ENCODE measurements at places on chromosomes 6 and 20.
A peak's percentile ranks its signal among the peaks of the same experiment; 100 is the strongest.

- no peak for DNase-seq
Observed at GRCh38 chr6:107437691-107438090, 21.7 kb downstream of the PDSS2 start.

DNA sequence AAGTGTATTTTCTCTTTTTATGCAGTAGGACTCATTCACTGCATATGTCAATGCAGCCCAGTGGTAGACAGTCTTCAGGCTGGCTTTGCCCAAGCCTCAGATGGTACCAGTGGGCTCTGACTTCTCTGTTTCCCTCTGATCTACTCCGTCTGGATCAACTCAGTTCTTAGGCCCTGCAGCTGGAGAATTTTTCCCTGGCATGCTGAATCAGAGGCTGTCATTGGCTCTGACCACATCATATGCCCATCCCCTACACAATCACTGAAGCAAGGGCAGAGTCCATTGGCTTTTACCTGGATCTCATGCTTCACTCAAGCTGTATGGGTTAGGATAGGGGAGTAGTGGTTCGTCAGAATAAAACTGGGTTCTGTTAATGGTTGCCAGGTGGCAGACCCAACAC lies 57.8 kb downstream of the KIZ start:
- DNase-seq: no peak

GRCh38 chr6:99614430-99615186 lies 8.0 kb downstream of the PRDM13 start:
- peak; percentile 36 for DNase-seq

- DNase-seq: no peak
Observed at GRCh38 chr20:52054123-52054522, 137.5 kb downstream of the ZFP64 start.

- no peak for DNase-seq
Observed at GRCh38 chr20:24784607-24785006, 164.5 kb upstream of the CST7 start.

- no peak for DNase-seq
Observed at GRCh38 chr6:56746767-56747504, 104.2 kb upstream of the DST start.

DNA sequence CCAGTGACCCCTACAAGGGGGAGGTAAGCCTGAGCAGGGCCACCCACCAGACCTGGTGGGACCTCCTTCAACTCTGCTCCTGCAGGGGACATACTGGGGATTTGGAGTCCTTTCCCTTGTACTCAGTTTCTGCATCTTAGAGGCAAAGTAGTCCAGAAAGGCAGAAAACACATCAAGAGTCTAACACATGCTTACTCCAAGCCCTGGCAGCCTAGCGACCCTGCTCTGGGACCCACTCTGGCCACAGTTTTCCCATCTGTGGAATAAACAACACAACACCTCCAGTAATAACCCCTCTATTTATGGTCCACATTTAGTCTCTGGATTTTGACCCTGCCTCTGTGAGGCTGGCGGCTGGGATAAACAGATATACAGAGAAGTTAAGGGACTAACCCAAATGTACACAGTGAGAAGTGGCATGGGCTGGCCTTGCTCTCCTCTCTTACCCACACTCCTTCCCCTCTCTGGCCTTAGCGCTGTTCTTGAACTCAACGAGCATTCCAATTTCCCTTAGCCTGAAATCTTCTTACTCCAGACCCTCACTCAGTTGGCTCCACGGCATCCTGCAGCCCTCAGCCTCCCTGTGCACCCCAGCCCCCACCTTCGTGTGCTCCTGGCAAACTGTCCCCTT lies 16.1 kb upstream of the TLDC2 start:
- no peak for DNase-seq

DNA sequence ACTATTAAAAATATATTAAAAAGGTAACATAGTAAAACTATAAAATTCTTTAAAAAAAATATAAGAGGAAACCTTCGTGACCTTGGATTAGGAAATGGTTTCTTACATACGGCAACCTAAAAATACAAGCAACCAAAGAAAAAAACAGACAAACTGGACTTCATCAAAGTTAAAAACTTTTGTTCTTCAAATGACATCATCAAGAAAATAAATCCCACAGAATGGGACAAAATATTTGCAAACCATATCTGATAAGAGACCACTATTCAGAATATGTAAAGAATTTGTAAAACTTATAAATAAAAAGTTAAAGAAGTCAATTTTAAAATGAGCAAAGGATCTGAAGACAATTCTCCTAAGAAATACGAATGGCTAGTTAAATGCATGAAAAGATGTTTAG lies 110.0 kb downstream of the ATG5 start:
- DNase-seq: no peak

GRCh38 chr6:84258866-84259265 lies 31.4 kb upstream of the CEP162 start:
- DNase-seq: no peak

- no peak for DNase-seq
Observed at GRCh38 chr6:48986105-48986504, 476.9 kb downstream of the MMUT start.

GRCh38 chr6:4565301-4566250 lies 210.6 kb upstream of the CDYL start:
- DNase-seq: no peak

DNA sequence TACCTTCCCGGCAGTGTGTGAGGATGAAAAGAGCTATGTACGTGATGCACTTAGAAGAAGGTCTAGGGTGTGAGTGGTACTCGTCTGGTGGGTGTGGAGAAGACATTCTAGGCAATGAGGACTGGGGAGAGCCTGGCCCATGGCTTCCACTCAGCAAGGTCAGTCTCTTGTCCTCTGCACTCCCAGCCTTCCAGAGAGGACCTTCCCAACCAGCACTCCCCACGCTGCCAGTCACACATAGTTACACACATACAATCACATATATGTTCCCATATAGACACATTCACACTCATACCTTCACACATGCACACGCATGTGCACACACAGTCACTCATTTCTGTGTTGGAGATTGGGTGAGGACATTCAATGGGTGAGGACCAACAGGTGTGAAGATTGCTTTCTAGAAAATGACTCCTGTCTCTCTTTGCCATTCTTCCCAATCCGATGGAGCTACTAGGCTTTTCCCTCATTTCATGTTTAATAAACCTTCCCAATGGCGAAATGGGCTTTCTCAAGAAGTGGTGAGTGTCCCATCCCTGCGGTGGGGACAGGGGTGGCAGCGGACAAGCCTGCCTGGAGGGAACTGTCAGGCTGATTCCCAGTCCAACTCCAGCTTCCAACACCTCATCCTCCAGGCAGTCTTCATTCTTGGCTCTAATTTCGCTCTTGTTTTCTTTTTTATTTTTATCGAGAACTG lies 30.4 kb downstream of the SRSF3 start:
- DNase-seq: no peak

- DNase-seq: peak; percentile 73
Observed at GRCh38 chr6:44263354-44264100, 1.8 kb downstream of the NFKBIE start.

DNA sequence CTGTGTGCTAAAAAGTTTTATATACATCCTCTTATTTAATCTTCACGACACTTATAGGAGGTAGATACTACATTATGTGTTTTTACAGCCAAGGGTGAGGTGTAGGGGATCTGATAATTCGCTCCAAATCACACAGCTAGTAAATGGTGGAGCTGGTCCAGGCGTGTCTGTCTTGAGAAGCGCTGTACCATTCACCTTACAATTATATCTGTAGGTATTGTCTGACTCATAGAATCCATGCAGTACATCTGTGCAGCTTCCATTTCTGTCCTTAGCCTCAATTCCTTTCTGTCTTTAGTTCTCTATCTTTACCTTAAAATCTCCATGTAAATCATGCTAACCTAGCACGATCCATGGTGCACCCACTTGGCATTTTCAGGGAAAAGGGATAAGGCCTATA lies 120.7 kb downstream of the CARMIL1 start:
- no peak for DNase-seq

DNA sequence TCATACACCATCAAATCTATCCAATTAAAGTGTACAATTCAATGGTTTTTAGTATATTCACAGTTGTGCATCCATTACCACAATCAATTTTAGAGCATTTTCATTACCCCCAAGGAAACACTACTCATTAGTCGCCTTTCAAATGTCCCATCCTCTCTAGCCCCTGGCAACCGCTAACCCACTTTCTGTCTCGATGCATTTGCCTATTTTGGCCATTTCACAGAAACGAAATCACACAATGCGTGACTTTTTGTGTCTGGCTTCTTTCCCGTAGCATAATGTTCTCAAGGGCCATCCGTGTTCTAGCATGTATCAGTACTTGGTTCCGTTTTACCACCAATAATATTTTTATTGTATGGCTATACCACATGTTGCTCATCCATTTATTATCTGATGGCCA lies 51.7 kb downstream of the PPP1R3G start:
- no peak for DNase-seq

DNA sequence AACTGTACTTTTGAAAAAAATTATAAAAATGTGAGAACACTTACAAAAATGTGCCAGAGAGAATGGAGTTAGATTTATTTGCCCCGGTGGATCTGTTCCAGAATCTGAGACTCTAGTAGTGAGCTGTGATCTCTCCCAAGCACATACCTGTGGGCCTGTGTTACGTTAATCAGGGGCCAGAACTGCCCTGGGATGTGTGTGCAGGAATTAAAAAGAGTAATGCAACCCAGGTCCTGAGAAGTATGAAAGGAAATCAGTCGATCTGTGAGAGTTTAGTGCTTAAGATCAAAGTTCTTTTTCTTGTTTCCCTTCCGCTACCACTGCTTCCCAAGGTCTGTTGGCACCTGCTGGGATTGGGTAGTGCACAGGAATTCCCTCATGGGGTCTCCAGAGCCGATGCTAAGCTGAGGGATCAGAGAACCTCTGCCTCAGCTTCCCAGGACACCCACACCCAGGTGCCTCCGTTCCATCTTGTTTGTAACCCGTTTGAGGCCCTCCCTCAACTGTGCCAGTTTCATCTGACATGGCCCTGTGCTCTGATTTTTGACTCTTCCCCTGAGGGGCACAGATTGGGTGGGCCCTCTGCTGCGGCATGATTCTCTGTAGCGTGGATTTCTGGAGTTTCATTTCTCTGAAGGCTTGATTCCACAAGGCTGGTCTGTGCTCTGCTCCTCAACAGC lies 87.7 kb downstream of the RREB1 start:
- no peak for DNase-seq

DNA sequence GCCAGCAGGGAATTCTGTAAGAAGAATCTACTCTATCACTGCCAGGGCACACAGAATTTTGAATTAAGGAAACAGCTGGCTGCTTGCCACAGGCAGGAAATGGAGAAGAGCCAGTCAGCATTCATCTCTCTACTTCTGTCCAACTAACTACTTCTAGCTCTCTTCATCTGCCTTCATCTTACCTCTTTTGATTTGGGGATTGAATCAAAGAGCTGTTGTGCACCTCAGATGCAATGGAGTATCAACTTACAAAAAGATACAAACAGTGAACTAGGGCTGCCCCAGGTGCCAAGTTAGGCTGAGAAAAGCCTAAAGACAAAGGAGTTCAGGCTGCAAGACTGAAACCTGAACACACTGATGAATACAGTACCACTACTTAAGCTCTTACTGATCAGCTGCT lies 82.0 kb downstream of the PTPRK start:
- no peak for DNase-seq

DNA sequence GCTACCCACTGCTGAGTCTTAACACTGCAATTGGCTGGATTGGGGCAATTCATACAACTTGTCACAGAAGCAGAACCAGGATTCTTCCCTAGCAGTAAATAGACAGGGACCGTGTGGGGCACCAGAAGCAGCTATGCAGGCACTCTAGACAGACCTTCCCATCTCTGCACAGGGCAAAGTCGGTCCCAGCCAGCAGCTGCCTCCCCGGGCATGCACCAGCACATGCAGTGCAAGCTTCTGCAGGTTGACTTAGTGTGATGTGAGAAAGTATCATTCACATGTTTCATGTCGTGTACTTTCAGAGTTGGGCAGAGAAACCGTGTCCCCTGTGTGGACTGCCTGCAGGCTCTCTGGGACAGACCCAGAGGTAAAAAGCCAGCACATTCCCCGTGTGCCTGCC lies 98.0 kb upstream of the FOXA2 start:
- DNase-seq: no peak

DNA sequence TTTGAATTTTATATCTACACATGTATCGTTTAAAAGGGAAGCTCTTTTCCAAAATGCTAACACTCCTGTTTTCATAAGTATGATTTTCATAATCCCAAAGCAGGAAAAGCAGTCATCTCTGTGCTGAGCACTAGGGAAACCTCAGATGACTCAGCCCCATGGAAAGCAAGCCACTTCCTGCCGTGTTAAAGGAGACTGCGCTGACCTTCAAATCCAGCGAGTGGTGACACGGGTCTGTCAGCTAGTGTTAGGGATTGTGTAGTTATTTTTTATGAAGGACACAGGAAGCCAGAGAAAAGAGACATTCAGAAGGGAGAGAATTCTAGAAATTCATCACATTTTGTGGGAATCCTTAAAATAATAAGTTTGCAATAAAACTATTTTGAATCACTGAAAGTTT lies 57.0 kb upstream of the CD93 start:
- DNase-seq: no peak

DNA sequence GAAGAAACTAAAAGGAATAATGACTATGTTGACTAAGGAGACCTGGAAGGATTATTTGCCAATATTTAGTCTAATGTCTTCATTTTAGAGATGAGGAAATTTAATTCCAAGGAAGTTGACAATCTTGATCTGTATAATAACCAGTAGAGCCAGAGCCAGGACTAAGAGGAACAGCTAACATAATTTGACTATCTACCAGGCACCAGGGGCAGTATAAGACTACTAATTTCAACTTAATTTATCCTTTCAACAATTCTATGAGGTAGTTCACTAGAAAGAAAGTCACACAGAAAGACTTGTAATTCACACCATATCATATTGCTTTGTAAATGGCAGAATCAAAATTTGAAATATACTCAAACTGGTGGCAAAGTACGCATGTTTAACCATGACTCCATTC lies 273.0 kb upstream of the STXBP5 start:
- DNase-seq: no peak

DNA sequence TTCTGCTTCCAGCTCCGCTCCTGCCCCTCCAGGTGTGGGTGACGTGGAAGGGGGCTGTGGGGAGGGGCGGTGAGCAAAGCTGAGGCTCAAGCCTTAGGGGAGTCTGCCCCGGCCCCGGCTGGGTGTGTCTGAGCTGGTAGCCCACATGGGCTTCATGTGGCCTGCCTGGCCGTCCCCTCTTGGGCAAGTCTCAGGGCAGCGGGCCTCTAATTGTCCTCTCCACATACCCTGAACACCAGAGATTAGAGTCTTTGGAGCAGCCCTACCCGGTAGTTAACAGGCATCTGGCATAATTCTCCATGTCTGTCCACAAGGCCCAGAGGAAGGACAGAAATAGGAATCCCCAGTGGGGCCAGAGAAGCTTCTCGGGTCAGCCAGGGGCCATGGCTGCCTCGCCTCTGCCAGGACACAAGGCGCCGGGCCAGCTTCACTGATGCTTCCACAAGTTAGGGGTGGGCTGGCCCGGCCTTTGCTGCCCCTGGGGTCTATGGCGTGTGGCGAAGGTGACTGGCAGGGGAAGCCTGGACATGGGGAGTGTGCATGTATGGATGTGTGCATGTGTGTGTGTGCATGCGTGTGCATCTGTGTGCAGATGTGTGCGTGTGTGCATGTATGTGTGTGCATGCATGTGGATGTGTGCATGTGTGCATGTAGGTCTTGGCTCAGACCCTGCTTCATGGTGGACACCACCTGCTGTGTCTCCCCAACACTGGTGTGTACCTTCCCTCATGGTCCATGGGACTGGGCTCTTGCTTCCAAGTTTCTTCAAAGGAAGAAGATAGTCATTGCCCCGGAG lies 24.0 kb downstream of the FRMD1 start:
- no peak for DNase-seq

- no peak for DNase-seq
Observed at GRCh38 chr6:126721581-126722160, 381.8 kb downstream of the CENPW start.

GRCh38 chr20:58646257-58646656 lies 4.8 kb upstream of the STX16 start:
- no peak for DNase-seq

GRCh38 chr6:43402820-43403219 lies 24.5 kb upstream of the ABCC10 start:
- DNase-seq: no peak
